Stimulated activated CD4-positive, alpha-beta T cell treated with anti-CD3 and anti-CD28 coated beads, TNF-alpha, amount 100 ng/mL, for 1 hour (primary cell): ENCODE measurements at places on chromosomes 4 and X.

DNA sequence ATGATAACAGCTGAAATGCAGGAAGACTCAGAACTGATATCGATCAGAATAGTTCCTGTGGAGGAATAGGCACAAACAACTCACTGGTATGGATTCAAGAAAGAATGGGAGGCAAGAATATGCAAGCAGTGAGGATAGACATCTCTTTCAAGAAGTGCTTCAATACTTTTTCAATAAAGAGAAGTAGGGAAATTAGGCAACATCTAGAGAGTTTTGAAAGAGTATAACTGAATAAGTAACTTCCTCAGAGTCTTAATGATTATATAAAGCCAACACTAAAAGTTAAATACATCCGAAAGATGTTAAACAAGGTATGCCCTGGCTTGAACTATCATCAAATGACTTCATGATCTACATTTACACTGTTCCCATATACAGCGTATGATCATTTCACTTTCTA is 1443.0 kb downstream of the PCDH7 start:
- DNase-seq = no peak

GRCh38 chr4:86036736-86037135 is 323.1 kb downstream of the MAPK10 start:
- no peak for DNase-seq

- no peak for DNase-seq
These were observed 760.4 kb upstream of the FTHL17 start for GRCh38 chrX:31832263-31832662.

DNA sequence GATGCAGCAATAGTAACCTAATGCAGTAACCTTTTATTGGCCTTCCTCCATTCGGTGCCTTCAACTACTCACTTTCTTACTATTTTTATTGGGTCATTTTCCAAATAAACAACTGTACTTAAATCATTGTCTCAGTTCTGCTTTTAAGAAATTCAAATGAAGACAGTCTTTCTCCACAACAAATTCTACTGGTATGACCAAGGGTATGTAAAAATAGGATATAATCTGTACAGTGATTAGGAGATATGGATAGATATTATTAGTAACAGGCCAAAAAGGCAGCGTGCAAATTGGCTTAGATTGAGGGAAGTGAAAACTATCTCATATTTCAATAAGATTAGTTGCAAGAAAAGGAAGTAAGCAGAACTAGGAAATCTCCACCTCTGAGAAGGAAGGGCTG is 177.4 kb upstream of the PPP1R2C start:
- no peak for DNase-seq

DNA sequence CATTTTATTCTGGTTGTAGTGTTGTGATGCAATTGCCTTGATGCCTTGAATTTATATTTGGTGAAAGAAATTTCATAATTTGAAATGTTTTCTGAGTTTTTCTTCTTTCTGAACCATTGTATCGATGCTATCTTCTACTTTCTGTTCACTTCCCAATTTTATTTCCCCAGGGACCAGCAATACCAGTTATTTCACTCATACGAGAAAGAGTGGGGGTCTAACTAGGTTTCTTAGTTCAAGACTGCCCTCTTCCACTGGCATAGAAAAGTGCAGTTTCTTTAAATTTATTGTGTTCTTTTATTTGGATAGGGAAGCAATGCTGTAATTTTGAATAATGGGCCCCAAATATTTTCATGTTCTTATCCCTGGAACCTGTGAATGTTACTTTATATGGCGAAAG is 544.0 kb upstream of the ADGRL3 start:
- DNase-seq = no peak

GRCh38 chr4:77899607-77900006 is 37.0 kb downstream of the MRPL1 start:
- no peak for DNase-seq
